ENCODE measurements at places on chromosomes 12 and 14.

GRCh38 chr14:69945347-69945746, 66.1 kb downstream of the SMOC1 start:
- no peak for DNase-seq

DNA sequence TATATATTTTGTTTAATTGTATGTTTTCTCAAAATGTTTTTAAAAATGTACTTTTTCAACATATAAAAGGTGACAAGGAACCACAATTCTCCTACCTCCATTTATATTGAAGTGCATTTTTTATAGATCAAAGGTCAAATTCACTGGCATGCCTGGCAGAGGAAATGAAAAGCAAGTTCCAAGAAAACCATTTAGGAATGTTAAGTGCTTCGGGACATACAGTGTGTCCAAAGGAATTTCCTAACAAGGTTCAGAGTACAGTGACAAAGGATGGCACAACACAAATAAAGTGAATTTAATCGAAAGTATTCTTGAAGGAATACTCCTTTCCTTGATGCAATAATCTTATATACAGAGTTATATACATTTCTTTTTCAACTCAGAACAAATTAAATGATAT, 242.3 kb downstream of the CCER1 start:
- DNase-seq: no peak

- DNase-seq: peak; percentile 58
Measured at GRCh38 chr12:79373896-79374499, 316.8 kb downstream of the PAWR start.

GRCh38 chr14:92963301-92964123, 40.6 kb downstream of the CHGA start:
- DNase-seq: no peak

- DNase-seq: peak; percentile 75
Measured at GRCh38 chr14:77301103-77301502, 19.6 kb downstream of the POMT2 start.

- no peak for DNase-seq
Measured at GRCh38 chr12:107417004-107417403, 268.6 kb upstream of the PWP1 start.

DNA sequence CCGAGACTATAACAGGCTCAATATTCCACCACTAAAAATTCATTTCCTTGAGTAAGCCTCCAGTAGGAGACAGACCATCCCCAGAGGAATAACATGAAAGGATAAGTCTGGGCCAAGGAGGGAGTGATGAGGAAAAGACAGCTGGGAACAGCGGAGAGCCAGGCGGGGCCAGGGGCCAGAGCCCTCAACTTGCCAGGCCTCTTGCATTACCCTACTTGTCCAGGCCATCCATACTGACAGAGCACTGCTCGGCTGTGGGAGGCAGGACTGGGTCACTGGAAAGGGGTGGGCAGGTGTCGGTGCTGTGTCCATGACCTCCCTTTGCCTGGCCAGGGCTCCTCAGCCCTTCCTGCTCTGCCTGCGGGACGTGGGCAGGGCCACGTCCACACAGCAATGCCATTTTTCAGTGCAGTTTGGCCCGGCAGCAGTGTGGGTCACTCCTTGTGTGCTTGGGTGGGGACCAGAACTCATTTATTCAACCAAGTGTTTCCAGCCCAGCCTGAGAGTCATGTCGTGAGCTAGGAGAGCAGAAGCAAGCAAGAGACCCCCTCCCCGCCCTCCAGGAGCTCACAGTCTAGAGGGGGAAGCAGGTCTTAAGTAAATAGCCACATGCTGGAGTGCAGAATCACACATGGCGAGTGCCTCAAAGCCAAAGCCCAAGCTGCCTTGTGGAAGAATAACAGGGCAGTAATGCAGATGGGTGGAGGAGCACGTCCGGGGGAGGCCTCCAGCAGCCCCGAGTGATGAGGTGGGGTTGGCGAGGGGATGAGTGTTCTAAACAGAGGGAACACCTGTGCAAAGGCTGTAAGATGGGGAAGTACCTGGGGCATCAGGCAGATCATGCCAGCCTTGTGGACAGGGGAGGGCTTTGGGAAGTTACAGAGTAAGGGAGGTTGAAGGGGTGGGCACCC, 8.9 kb upstream of the FAIM2 start:
- DNase-seq: no peak

DNA sequence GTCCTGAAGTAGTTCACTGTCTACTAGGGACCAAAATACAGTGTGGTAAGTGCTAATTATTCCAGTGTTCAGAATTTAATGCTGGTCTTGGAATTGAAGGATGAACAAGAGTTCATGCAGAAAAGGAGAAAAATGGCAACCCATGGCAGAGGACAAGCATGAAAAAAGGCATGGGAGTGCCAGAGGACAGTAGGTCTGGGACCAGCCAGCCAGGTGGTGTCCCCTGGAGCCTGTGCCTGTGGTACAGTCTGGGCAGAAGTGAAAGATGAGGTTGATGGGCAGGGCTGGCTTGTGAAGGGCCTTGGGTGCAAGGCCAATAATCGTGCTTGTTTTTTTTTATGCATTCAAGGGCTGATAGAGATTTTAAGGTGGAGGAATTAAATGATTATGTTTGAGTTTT, 21.0 kb downstream of the C12orf75 start:
- DNase-seq: no peak

GRCh38 chr12:11581179-11581755, 68.2 kb upstream of the ETV6 start:
- peak; percentile 81 for DNase-seq

- no peak for DNase-seq
Measured at GRCh38 chr12:107564946-107565345, 120.7 kb upstream of the PWP1 start.

DNA sequence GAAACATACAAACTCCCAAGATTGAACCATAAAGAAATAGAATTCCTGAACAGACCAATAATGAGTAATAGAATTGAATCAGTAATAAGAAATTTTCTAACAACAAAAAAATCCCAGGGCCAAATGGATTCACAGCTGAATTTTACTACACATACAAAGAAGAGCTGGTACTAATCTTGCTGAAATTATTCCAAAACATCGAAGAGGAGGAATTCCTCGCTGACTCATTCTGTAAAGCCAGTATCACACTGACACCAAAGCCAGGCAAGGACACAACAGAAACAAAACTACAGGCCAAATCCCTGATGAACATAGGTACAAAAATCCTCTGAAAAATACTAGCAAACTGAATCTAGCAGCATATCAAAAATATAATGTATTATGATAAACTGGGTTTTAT, 367.8 kb upstream of the CLEC14A start:
- no peak for DNase-seq
